ENCODE measurements at places on chromosomes 4 and X.

GRCh38 chr4:112910109-112910736, 139.2 kb upstream of the ANK2 start:
- DNase-seq, result peak; percentile 80

DNA sequence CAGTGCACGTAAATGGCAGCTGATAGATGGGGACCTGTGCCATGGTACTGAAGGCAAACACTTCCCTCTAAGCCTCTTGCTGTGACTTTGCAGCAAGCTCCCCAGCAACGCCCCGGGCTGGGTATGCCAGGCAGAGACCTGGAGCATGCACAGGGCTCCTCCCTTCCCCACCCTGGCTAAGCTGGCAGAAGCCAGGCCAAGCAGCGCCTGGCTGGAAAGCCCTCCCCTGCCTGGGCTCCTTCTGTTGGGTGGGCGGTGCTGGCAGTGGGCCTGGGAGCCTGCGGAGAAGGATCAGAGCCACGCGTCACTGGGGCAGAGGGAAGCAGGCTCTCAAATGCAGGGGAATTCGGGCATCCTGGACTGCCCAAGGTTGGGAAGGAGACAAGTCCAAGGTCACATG, 3.6 kb downstream of the ATP2B3 start:
- no peak for DNase-seq

DNA sequence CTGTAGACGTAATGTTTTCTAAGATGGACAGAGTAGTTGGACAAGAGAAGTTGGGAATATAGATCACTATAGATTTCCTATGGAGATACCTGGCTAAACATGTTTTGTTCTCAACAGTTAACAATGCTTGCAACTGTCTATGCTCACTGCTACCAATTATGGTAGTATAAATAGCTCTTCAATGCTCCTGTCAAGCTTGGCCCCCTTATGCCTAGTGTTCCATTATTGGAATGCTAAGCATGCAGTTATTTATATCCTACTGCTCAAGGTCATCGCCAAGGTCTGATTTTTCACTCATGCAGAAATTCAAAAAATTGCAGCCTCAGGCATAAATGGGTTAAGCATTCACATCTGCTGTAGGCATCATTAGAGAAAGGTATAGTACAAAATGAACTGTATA, 519.0 kb downstream of the IL15 start:
- DNase-seq, result no peak

- peak; percentile 52 for DNase-seq
Measured at GRCh38 chrX:81120258-81120935, 81.3 kb downstream of the HMGN5 start.

- DNase-seq, result no peak
Measured at GRCh38 chrX:104659005-104659744, 93.2 kb downstream of the IL1RAPL2 start.
